ENCODE measurements at places on chromosomes 16 and 17.

GRCh38 chr17:79075446-79075750 lies 774 bp downstream of the ENGASE start:
- no peak for DNase-seq

GRCh38 chr17:38558728-38559050 lies 47.1 kb downstream of the SRCIN1 start:
- DNase-seq = no peak

- no peak for DNase-seq
Measured at GRCh38 chr17:45042346-45043120, 8.9 kb downstream of the DCAKD start.

GRCh38 chr16:24737391-24737871 lies 8.0 kb downstream of the TNRC6A start:
- peak; percentile 15 for DNase-seq

DNA sequence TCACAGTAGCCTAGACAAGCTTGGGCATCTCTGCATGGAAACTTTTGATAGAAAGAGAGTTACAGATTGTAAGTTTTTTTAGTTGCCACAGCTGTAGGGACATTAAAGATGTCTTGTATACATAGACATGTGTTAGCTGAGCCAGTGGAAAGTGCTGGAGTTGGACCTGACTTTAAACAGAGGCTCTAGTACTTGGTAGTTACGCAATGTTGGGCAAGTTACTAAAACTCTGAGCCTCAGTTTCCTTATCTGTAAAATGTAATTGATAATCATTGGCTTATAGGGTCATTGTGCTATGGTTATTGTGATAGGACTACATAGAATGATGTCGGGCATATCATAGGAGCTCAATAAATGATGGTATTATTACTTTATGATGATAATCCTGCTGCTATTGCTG lies 225.8 kb upstream of the CPHXL start:
- DNase-seq = no peak

DNA sequence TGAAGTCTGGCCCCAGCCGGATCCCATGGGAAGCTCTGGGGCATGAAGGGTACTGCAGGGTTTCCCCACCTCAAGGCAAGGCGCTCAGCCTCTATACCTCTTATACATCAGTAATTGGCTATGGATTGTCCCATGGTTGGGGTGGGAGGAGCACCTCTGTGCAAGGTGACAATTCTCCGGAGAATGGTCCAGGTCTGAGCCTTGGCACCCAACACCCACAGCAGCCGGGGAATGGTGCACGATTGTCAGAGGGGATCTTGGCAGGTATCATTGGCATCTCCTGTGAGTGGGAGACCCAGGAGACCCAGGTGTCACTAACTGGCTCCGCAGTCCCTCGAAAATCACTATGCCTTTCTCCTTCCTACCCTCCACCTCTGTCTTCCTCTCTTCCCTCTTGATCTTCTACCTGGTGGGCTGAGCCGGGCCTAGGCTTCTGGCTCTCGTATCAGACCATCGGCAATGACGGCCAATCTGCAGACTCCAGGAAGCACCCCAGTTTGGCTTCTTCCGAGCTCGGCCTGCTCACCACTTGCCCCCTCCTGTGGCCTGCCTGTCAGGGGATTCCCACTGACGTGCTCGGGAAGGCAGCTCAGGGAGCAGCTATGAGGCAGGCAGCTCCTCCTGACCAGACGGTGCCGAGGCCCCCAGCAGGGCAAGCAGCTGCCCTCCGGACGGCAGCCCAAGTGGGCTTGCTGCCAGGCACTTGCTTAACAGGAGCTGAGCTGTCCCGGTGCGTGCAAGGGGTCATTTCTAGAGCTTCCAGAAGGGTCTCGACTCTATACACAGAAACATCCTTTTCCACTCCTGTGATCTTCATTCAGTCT lies 10.0 kb upstream of the CALB2 start:
- no peak for DNase-seq

DNA sequence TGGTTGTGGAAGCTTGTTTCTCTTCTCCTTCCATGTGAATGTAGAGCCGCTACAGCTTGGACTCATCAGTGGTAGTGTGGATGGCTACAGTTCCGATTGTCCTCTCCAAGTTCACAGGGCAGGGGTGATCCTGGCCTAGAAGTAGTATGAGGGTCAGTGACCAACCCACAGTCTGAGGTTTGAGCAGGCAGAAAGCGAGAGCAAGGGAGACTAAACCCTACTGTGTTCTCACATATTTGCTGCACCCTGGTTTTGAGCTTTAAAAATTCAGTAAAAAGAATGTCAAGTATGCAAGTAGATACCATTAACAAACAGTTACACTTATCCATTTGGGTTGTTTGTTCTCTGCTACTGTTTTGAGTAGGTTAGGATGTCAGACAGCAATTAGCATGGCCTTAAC lies 148.9 kb downstream of the MRTFB start:
- no peak for DNase-seq

DNA sequence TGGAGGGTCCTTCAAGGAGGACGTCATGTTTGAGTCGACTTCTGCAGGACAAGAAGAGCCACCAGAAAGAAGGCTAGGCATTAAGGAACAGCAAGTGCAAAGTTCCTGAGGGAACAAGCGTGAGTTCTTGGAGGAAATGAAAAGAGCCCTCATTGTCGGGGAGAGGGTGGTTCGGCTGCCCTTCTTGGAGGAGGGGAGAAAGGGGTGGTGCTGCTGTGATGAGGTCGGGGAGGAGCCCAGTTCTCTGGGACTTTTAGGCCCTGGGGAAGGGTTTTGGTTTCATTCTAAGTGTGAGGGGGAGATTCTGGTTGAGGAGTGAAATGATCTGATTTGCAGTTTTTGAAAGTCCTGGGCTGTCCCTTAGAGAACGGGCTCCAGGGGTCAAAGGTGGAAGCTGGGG lies 4.1 kb downstream of the BICDL2 start:
- DNase-seq = no peak

DNA sequence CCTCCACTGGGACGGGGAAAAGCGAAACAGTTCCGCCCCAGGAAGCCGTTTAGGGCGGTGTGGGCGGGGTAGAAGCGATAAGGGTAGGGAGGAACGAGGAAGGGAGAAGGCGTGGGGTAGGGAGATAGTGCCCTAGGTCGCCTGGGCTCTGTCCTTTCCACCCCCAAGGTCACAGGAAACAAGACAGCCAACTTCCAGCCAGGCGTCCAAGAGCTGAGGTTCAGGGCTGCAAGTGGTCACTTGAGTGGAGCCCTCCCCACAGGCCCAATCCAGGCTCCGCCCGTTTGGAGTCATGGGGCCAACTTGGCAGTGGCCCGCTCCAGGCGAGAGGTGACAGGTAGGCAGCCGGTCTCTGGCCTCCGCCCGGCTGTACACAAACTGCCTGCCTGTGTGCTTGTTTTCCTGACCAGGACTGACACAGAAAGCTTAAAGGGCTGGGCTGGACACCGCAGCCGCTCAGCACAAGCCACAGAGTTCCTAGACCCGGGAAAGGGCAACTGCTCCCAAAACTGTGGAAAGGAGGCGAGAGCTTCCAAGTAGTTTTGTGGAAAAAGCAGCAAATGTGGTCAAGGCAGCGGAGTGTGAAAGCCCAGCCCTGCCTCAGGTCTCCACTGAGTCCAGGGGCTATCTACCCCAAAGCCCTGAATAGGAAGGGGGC lies at the start of gene RILP:
TSS of gene RILP (minus strand) at position 23 of the 658 bp plus-strand sequence. CDS start 62 bp downstream, outside the sequence.
- peak; percentile 30 for DNase-seq

DNA sequence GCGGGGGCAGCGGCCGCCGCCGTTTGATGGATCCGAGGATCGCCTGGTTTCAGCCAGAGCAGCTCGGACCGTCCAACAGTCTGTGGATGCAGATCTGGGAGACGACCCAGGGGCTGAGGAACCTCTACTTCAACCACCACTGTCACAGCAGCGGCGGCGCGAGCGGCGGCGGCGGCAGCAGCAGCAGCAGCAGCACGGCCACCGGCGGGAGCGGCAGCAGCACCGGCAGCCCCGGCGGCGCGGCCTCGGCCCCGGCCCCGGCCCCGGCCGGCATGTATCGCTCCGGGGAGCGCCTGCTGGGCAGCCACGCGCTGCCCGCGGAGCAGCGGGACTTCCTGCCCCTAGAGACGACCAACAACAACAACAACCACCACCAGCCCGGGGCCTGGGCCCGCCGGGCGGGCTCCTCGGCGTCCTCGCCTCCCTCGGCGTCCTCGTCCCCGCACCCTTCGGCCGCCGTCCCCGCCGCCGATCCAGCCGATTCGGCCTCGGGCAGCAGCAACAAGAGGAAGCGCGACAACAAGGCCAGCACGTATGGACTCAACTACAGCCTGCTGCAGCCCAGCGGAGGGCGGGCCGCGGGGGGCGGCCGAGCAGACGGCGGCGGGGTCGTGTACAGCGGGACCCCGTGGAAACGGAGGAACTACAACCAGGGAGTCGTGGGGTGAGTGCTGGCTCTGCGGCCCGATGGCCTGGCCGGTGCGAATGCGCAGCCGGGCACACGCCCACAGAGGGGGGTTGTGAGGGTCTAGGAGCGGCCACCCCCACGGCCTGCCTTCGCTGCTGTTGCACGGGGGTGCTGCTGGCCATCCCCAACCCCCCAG lies 702 bp downstream of the TENT4B start:
- DNase-seq = peak; percentile 16

- no peak for DNase-seq
Measured at GRCh38 chr16:10016752-10017151, 165.5 kb downstream of the GRIN2A start.

- peak; percentile 96 for DNase-seq
Measured at GRCh38 chr17:7833795-7834541, at the start of gene KDM6B. TSS of gene KDM6B (plus strand) at chr17:7834217. CDS start at chr17:7845555, 11,338 bp downstream.

DNA sequence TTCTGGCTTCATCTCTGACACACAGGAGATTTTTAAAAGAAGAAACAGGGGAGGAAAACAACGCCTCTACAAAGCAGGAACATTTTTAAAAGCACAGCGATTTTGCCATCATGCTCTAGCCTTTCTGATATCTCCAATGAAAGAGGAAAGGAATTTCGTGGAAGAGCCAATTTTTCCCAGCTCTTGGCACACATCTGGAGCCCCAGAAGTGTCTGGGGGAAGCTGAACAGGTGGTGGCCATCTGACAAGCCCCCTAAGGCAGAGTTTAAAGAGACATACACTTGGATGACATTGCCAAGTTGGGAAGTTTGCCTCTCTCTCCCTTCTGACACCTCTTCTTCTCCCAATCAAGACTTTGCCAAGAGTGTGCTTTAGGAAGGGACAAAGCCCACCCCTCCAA lies 82.1 kb downstream of the CCT6B start:
- DNase-seq = no peak

DNA sequence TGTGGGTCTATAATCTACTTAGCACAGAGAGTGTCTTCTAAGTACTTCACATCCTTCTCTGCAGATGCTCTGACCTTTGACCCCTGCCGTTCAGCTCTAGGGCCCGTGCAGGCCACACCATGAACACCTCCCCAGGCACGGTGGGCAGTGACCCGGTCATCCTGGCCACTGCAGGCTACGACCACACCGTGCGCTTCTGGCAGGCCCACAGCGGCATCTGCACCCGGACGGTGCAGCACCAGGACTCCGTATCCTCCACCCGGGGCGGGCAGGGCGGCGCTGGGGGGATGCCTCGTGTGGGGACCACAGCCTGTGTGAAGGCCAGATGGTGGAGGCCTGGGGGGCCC lies 686 bp downstream of the MLST8 start:
- DNase-seq = peak; percentile 88

DNA sequence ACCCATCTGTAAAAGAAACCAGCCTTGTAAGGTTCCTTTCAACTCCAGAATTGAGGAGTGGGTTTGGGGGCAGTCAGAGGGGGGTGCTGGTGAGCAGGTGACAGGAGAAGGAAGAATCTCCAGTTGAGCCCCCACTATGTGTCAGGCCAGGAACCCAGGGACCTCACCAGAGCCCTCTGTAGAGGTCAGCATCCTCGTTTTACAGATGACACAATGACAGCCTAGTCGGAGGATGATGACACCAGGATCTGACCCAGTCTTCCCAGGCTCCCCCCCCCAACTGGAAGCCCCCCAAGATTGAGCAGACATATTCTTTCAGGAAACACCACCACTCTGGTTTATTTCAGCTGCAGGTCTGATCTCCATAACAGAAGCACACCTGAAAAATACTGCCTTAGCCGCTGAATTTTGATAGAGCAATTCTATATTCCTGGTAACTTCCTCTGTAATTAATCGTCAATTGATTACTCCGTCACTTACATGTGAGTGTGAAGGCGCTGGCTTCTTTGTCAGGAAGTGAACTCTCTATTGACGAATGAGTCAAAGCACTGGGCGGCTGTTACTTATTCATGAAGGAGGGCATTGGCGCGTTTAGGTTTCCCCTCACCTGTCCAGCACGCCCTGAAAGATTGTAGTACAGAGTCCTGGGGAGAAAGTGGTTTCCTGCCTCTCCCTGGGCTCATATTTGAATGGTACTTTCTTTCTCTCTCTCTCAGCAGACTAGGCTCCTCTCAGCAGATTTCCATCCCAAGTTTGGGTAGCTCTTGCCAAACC lies 21.2 kb downstream of the SOCS3 start:
- DNase-seq = no peak

GRCh38 chr16:77307426-77308162 lies 108.4 kb downstream of the SYCE1L start:
- no peak for DNase-seq

GRCh38 chr16:57944970-57945739 lies 25.8 kb downstream of the CNGB1 start:
- peak; percentile 59 for DNase-seq

- peak; percentile 65 for DNase-seq
Measured at GRCh38 chr16:48117217-48118105, 38.3 kb downstream of the ABCC12 start.

GRCh38 chr16:84854759-84855158 lies 35.0 kb downstream of the CRISPLD2 start:
- no peak for DNase-seq

DNA sequence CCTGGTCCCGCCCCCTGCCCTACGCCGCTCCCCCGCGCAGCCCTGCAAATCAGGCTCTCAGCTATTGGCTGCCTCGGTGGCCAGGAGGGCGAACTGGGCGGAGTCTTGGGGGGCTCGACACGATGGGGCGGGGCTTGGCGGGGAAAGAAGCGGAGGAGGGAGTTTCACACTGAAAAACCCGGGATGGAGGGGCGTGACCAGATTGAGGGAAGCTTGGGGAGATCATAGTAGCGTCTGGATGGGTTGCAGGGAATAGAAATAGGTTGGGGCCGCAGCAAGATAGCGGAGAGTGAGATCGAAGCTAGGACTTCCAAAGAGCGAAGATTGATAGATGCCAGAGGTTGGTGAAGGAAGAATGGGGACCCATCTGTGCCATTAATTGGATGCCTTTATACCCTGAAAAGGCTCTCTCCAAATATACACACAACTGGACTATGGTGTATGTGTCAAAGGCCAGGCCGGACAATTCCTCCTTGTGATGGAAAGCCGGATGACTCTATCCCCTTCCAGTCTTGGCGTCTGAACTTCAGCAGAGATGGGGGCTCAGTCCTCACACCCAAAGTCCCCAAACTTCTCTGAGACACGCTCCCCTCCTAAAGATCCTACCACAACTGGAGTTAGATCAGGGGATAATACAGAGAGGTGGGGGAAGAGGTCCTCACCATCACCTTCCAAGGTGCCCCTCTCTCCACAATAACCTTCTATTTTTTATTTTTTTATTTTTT lies 376 bp upstream of the STAC2 start:
- peak; percentile 96 for DNase-seq

GRCh38 chr16:19666477-19666876 lies 51.5 kb downstream of the KNOP1 start:
- no peak for DNase-seq

- no peak for DNase-seq
Measured at GRCh38 chr17:81341516-81342268, 46.6 kb upstream of the SLC38A10 start.
